Dorsolateral prefrontal cortex (tissue), 122 donors: ENCODE measurements at places on chromosomes 2 and 18.

DNA sequence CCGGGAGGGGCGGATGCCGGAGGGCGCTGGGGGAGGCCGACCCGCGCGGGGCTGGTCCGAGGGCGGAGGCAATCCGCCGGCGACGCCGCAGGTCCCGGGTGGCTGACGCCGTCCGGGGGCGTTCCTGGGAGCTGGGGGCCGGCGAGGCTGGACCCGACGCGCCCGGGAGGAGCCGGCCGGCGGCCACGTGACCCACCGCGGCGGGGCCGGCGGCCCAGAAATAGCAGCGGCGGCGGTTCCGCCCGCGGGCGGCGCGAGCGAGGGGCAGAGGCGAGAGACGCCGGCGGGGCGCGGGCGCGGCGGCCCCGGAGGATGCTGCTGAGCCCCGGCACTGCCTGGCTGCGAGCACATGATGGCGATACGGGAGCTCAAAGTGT is at the start of gene RAB31:
Gene RAB31 (plus strand): TSS at position 245 of the 377 bp plus-strand sequence. CDS start 105 bp downstream, at position 350.
- peak; percentile 48 for DNase-seq

DNA sequence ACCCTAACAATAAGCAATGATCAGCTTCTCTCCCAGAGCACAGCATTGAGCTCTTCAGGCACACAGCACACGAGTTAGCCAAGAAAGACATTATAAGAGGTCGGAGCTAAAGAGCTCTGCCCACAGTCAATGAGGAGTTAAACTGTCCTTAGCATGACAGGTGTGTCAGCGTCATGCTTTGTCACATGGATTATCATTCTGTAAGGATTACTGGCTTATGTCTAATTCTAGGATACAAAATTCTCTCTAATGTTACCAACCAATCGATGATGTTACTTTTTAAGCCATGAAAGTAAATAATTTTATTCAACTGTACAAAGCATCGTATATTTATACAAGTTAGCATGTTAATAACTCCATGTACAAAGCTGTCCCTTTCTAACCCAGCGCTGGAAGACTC is 108.8 kb downstream of the ZNF236 start:
- DNase-seq: no peak

GRCh38 chr2:168679741-168680310 is 122.6 kb upstream of the NOSTRIN start:
- DNase-seq: no peak

DNA sequence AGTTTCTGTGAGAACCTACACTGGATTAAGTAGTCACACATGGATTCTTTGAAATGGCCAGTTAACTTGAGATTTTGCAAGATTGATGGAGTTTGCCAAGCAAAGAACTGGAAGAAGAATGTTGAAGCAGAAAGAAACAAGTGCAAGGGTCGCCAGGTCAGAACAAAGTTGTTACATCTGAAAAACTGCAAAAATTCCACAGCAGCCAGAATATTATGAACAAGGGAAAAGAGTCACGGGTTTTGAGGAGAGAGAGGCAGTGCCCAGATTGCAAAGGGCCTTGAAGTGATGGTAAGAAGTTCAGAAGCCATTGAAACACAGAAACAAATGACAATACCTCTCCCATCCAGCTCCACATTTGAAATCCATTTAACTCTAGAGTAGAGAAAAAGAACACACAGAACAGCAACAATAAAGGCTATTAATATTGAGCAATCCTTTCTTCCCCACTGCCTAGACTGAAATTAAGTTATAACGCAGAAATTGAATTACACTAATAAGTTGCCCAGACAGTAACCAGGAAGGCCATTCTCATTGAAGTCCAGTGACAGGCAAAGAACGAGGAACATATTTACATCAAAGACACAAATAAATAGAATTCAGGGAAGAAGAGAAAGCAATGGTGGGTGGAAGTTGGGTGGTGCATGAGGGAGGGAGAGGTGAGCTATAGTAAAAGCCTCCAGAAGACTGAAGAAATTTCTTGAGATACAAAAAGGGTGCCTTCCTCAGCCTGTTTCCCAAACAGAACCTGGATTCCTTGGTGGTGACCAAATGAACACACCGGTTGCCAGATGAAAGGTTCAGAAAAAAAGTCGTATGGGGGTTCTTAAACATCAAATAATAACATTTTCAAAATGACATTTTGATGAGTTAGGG is 80.6 kb downstream of the ARHGAP15 start:
- no peak for DNase-seq

GRCh38 chr2:64260817-64261216 is 116.6 kb upstream of the PELI1 start:
- peak; percentile 30 for DNase-seq
